ENCODE measurements at places on chromosomes 12 and 14.

DNA sequence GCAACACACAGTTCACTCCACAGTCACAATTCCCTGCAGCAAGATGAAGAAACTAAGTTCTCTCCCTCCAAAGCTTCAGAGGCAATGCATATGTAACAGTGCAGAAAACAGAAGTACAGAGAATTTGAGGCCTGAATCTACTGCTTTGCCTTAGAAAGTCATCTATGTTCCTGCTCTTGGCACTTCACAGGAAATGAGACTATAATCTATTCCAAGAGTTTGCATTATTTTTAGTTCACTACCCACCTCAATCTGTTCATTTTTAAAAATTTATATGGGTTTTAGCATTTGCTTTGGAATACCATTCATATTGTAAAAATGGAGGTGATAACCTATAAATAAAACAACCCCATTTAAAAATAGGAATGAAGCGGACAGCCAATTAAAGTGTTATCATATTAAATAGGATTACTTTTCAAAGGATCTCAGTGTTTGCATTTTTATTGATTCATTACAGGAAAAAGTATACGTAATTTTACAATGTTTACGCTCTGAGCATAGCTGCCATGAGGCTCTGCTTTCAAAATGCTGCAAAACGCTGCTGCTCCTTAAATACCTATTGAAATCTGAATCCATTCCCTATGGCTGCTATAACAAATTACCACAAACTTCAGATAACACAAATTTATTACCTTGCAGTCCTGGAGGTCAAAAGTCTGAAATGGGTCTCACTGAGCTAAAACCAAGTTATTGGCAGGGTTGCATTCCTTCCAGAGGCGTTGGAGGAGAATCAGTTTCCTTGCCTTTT lies 60.0 kb downstream of the ARMH4 start:
- no peak for DNase-seq

DNA sequence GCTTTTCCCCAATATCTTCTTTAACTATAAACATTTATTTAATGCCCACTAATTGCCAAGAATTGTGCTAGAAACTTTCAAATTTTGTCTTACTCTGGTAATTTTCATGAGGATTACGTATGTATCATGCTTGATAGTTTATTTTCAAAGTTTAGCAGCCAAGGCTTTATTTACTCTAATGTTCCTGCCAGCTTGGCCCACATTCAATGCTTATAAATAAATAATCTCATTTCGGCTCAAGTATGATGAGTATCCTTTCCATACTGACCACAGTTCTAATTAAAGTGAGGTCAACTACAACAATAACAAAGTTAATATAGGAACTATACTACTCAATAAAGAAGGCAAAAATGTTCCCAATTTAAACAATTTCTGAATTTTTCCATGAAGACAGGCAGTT lies 259.2 kb downstream of the MED13L start:
- DNase-seq, result no peak

DNA sequence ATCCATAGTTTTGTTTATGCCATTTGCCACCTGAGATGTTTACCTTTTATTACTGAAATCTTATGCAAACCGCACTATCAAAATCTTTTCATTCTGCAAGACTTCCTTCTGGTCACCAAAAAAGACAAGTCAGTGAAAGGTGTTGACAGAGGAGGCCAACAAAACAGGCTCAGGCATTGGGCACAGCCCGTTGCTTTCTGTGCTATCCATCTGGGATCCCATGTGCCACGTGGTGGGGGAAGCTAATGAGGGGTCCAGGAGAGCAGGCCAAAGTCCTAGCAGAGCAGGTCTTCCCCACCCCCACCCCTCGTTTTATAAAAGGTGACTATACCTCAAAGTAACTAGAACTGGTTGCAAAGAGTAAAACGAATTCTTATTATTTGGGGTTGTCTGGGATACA lies 1.2 kb downstream of the ALDH1L2 start:
- DNase-seq, result no peak

GRCh38 chr12:79400481-79400880 lies 290.3 kb downstream of the PAWR start:
- no peak for DNase-seq

All from NCI-H524 (cell line).